ENCODE measurements at places on chromosomes 11 and 22.
A peak's percentile ranks its signal among the peaks of the same experiment; 100 is the strongest.

GRCh38 chr11:47506795-47507562, 46.0 kb downstream of the CELF1 start:
- DNase-seq: no peak

- DNase-seq: no peak
Measured at GRCh38 chr11:64790205-64791095, 12.1 kb upstream of the SF1 start.

DNA sequence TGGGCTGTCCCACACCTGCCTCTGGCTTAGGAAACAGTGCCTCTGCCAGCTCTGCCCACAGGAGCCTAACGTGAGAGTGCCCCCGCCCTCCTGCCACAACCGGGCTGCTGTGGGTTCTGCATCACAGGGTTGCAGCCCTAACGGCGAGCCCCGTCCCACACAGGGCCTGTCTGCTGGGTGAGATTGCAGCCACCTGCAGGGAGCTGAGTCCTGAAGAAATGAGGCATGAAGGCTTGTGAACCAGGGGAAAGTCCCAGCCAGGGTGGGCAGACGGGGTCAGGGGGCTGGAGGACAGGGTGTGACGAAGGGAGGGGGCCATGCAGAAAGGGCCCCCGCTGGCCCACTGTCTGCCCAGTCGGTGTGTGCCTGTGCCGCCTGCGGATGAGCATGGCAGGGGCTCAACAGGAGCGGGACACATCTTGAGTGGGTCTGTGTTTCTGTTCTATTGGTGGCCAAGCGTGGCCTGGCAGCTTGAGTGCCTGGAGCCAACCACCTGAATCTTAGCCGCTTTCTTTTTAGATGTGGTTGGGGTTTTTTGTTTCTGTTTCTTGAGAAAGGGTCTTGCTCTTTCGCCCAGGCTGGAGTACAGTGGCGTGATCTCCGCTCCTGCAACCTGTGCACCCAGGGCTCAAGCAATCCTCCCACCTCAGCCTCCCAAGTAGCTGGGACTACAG, 38.9 kb downstream of the CTTN start:
- no peak for DNase-seq

DNA sequence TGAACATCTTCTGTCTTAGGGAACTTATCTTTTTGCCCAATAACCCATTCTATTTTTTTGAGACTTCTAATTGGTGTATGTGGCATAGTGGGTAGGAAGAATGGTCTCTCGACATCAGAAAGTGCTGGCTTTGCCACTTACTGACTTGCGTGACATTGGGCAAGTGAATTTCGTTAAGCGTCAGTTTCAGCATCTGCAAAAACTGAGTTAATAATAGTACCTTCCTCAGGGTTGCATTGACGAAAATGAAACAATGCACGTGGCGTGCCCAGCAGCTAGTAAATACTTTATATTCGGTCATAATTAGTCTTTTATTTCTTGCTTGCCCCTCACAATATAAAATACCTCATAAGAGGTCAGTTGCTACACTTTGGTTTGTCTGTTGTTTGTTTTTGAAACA, 12.5 kb upstream of the GRIK4 start:
- DNase-seq: no peak

- peak; percentile 13 for DNase-seq
Measured at GRCh38 chr22:37330200-37331033, 48.1 kb downstream of the CYTH4 start.
